Activated naive CD8-positive, alpha-beta T cell treated with anti-CD3 and anti-CD28 coated beads, Interleukin-2, amount 50 U/mL, for 24 hours (primary cell): ENCODE measurements at places on chromosomes 12 and 14.

DNA sequence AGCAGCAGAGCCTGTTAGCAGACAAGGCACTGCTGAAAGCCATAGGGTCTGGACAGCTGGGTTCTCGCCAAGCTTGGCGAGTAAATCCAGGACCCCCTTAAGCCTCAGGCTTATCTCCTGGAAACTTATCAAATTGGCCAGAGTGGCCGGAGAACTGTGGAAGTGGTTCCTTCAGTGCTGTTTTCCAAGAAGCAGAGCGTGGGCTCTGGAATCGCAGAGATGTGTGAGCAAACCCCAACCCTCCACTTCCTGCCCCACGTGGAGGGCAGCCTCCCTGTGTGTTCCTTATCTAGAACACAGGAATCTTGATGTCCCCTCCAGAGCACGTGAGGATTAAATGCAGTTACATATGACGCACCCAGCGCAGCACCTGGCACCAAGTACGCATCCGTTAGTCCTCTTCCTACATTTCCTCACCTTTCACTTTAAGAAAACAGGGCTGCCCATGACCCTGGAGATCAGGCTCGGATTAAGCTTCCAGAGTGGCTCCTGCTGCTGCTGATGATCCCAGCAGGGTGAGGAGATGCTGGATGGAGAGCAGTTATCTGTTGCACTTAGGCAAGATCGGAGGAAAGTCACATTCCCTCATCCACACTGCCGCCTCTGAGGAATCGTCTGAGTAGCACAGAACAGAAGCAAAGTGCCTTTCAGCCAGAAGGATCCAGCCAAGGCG lies 35.0 kb downstream of the MMAB start:
- no peak for DNase-seq

GRCh38 chr12:126718365-126718764 lies 1548.6 kb upstream of the TMEM132C start:
- DNase-seq: no peak

DNA sequence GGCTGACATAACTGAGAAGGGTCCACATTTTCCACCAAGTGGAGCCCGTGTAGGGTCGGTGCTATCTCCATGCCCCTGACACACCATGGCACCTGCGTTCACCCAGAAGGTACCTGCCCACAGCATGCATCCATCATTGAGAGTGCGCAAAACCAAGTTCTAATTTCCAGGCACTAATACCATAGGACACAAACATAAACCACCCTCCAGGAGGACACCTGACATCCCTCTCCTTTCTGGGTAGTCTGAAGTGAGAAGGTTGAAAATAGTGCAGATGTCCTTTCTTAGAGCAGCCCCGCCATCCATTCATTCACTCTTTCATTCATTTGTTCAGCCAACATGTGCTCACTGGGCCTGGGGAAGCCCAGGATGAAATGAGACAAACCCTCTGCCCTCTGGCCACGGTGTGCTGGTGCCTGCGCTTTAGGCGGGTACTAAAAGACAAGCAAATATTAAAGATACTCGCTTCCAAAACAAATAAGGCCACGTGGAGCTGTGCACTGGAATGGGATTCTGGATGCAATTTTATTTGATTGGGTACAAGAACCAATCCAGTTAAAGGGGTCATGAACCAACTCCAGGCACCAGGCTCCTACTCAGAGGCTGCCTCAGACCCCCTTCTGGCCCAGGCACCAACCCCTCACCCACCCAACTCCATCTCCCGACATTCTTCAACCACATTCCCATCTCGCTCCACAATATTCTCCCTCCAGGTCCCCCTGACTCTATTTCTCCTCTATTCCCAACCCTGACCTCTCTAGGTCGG lies 1.2 kb downstream of the TTC7B start:
- DNase-seq: no peak

DNA sequence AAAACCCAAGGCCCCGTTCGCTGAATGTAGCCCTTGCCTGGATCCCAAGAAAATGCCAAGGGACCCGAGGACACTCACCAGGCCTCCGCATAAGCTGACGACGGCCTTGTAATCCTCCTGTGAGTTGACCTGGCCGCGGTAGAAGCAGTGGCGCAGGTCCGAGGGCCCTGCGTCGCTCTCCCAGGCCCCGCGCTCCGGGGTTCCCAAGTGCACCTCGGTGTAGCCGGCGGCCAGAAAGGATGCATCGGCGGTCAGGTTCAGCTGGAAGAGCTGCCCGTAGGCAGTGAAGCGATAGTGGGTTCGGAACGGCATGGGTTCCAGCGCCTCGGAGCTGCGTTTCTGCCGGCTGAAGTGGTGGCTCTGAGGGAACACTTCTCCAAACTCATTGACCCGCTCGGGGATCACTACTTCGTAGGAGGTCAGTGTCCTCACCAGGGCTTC lies 1.2 kb downstream of the ADAMTS20 start:
- no peak for DNase-seq

GRCh38 chr14:92578511-92578910 lies 64.9 kb downstream of the RIN3 start:
- DNase-seq: no peak

GRCh38 chr14:100723830-100724437 lies 2.8 kb upstream of the DLK1 start:
- DNase-seq: no peak
